ENCODE measurements at places on chromosomes 2 and 18.

DNA sequence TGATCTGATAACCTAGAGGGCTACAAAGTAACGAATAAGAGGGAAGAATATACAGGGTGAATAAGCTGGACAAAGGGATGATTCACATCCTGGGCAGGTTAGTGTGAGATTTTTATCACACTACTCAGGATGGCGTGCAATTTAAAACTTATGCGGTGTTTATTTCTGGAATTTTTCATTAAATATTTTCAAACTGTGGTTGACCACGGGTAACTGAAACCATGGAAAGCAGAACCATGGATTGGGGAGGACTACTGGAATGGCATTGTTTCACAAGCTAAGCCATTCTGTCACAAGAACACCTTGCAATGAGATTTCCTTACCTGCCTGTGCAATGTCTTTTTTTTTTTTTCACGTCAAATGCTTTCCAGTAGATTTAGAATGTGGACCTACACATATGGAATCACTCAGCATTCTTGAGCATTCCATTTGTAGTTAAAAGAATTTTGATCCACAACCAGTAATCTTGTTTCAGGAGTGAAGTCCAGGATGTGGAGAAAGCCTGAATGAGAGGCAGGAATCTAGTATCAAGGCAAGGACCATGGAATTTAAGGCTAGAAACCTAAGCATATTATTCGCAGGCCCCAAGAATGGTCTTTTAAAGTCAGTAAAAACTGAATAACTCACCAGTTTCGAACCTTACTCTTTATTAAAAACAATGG lies 8.0 kb upstream of the CDK15 start:
- no peak for DNase-seq

- DNase-seq = no peak
Measured at GRCh38 chr2:77513191-77513590, 9.0 kb downstream of the LRRTM4 start.

- no peak for DNase-seq
Measured at GRCh38 chr2:189662669-189663226, 1.5 kb downstream of the ASNSD1 start.

DNA sequence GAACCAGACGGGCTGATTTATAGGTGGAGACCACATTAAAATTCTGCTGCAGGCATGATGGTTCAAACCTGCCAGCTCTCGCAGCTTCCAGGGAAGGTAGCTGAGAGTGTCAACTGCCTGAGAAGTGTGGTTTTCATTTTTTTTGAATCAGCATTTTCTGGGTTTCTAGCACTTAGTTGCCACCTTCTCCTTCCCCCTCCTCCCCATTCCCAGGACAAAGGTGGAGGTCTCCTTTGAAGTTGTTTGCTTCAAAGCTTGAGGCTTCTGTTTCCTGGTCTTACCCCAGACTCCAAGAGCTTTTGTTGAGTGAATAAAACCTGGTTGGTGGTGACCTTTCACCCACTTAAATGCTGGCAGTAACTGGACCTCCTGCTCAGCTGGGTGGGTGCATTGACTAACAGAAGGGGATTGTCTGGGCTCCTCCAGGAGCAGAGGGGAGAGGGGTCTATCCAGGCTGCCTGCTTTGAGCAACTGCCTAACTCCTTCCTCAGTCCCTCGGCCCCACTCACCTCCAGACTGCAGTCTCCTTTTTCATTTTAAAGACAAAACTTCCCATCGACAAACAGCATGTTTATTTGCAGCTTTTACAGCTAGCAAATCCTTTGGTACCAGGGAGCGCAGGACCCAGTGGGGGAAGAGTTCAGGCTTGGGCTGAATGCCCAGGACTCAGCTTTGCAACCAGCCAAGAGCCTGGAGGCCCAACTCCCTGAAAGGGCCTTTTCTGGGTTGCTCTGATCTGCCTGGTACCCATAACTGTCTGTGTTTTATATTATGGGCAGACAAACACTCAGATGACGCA lies 3.5 kb downstream of the RHOB start:
- DNase-seq = peak; percentile 23

All from pancreas (tissue), 10 donors.